HEK293T (cell line): ENCODE measurements at places on chromosomes 2 and 18.

- DNase-seq: no peak
Observed at GRCh38 chr2:238714038-238714528, 133.8 kb upstream of the TWIST2 start.

- DNase-seq: no peak
Observed at GRCh38 chr18:53843113-53843760, 381.2 kb downstream of the MBD2 start.

DNA sequence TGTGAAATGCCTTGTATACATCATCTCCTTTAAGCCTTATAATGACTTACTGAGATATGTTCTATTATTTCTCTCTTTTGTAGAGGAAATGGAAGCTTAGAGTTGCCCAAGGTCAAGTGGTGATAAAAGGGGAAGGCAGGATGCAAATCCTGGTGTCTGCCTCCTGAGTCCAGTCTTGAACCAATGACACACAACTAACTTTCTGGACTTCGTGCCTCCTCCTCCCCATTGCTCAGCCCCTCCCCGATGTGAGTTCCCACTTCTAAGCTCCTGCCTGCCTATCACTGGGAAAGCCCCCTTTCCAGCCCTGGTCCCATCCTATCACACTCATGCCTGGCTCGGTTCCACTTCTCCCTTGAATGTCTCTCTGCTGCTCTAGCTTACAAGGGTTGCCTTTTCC lies 6.9 kb upstream of the CTIF start:
- DNase-seq: no peak

DNA sequence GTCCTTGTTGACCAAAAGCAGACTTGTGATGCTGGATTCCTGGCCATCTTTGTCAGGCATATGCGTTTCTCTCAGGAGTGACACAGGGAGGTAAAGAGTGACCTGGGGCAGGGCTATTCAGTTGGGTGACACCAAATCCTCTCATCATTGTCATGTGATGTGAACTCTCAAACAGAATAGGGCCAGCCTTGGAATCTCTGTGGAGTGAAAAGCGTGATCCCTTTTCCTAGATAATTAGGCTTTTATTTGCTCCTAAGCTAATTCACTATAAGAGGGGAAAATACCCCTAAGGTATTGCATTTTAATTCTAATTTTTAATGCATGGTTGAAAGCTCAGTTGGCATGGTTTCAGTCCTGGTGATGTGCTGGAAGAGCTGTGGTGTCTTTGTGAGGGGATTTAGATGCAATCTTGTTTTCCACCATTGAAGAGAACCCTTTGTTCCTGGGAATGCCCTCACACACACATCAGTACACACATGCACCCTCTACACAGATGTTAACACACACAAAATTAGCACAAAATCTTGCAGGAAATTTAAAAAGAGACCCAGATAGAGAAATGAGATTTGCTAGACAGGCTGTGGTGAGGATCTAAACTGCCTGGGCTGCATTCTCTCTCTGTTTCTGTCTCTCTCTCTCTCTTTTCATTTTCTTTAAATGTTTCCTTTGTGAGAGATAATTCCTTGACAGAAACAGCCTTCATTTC lies 349.9 kb downstream of the TSN start:
- no peak for DNase-seq

DNA sequence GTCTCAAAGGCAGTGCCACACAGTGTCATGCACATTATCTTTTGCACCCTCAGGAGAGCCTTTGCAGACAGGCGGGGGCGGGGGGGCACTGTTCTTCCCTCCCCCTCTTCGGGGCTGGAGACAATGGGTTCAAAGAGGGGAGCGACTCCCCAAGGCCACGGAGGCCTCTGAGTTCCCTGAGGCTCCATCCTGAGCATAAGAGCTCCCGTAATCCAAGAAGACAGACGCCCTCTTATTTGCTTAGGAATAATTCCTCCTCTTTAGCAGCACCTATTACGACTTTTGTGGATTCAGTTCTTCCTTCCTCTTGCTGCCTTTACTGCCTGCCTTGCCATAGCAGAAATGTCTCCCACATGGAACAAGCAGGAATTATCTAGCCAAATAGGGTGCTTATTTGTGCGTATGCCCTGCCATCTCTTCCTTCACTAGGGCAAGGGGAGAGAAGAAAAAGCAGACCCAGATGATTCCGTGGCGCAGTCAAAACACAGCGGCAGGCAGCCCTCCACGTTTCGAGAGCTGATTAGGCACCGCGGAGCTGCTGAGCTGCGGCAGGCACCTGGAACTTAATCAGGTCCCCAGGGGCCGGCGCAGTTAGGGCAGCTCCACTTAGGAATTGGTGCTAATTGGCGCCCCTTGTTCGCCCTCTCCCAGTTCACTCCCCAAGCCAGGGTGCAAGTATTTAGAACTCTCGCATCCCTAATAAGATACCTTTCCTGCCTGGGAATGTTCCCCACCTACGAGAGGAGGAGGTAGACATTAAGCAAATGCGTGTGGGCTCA lies 233.4 kb upstream of the MYT1L start:
- no peak for DNase-seq

DNA sequence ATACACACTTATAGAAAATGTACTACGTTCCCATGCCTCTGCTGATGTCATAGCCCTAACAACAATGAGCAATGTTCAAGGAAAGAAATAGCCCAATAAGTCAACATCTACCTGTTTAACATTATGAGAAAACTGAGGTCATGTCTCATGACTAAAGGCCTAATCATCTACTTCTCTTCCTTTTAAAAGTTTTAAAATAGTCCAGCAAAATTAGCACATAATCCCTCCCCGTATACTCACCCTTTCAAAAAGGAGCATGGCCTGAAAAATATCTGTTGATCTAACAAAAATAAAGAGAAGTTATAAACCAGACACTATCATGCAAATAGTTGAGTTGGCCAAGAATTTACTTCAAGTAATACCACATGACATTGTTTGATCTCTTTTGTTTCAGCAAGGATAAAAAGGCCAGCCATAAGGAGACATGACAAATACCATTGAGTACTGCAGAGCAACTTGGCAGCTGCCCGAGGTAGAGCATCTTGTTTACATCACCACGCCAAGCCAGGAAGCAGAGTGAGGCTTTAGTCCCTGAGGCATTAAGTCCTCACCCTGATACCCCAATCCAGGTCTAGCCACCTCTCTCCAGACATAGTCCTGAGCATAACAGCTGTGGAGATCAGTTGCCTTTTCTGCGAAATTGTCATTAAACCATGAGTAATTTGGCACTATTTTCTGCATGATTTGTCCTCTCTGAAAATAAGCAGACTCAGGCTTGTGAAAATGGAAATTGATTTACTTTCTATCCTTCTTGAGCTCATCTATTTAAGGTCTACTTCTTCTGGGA lies 137.4 kb upstream of the ETAA1 start:
- DNase-seq: no peak
